T-helper 2 cell (primary cell): ENCODE measurements at places on chromosomes 3 and 15.

GRCh38 chr15:61102281-61102680, 126.8 kb downstream of the RORA start:
- no peak for DNase-seq

- DNase-seq = no peak
Observed at GRCh38 chr3:150739877-150740645, 22.9 kb downstream of the SIAH2 start.

GRCh38 chr3:77137559-77137958, 97.7 kb downstream of the ROBO2 start:
- no peak for DNase-seq

GRCh38 chr3:139537795-139538621, 1.5 kb downstream of the RBP1 start:
- no peak for DNase-seq

DNA sequence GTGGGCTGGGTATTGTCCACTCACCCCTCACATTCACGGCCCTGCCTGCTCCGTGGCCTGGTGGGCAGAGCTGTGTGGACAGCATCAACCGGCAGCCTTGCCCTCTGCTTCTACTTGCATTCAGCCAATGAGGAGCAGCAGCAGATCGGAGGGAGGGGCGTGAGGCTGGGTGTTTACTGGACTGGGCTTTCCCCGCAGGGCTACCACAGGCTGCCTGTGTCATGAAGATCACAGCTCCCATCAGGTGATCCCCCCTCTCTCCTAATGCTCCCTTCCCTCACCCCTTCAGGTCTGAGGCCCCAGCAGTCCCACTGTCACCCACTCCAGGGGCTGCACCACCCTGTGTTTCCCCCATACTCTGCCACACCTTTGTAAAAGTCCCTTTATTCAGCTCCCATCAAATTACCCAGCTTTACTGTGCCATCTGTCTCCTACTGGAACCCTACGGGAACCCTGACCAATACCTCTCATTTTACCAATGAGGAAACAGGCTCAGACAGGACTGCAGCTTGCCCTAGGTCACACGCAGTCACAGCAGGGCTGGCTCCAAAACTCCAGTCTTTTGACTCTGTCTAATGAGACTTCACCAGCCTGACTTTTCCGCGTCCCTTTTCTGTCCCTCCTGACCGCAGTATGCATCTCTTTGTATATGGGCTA, 81.1 kb downstream of the MEGF11 start:
- no peak for DNase-seq
